Right lung (tissue), 10 donors: ENCODE measurements at places on chromosomes 3 and 15. TPM values are rescaled to one million over a fixed set of nuclear protein-coding genes. Genes with fewer than 3 reads are reported as not detected.

EPHA6 gene
- 0.34 TPM for polyA plus RNA-seq

DNA sequence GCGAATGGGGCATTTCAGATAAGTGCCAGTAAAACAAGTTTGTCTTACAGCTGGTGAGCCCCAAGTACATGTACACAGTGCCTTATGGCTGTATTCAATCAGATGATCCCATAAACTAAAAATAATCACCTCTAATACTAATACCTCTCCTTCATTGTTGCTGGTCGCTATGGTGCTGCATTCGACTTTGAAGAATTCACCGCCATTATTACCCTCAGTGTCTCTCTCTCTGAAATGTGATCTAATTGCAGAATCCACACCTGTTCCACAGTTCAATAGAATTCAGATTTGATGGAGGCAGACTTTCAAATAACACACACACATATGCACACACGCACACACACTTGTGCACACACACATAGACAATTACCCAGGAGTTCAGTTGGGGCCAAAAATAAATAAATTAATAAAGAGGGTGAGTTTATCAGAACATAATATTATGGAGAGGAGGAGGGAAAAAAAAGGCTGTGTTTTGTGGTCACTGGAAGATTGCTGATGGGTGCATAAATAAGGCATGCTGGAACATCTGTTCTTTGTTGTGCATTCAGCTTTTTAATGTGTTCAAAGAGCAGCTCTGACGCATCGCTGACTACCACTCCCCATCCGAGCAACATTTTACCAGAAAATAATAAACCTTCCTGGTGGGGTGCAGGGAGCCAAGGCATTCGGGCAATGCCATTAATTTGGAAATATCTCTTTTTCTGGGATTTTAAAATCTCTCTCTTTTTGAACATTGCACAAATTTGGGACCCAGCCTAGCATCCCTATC lies 235.7 kb downstream of the SATB1 start:
- DNase-seq: no peak

DNA sequence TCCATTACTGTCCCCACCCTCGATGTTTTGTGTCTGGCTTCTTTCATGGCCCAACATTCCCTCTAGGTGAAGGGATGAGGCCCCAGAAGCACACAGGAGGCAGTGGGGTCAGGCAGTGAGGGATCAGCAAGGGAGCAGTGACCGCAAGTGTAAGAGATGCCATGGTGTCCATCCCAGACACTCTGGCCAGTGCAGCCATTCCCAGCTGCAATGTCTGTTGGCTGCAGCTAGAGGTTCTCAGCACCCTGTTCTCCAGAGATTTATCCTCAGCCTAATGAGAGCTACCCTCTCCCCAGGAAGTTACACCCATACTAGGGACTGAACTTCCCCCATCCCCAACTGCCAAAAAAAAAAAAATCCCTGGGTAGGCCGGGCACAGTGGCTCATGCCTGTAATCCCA lies 40.2 kb downstream of the TRANK1 start:
- no peak for DNase-seq

DNA sequence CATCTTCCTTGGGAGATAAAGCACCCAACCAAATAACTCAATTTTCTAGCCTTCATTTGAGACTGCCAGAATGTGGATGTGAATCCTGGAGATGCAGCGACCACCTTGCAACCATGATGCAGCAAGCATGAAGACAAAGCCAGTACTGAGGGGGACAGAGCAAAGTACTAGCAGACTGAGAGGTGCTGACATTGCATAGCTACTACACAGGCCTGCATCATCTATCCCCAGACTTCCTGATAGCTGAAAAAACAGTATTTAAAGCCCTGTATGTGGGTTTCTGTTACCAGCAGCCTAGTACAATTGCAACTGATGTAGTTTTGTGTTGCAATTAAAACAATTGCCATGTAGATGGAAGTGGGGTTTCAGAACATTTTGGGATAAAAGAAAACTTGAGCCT lies 146.3 kb upstream of the VEPH1 start:
- DNase-seq: no peak

- DNase-seq: no peak
Measured at GRCh38 chr15:58423831-58424608, 7.8 kb upstream of the LIPC start.

DNA sequence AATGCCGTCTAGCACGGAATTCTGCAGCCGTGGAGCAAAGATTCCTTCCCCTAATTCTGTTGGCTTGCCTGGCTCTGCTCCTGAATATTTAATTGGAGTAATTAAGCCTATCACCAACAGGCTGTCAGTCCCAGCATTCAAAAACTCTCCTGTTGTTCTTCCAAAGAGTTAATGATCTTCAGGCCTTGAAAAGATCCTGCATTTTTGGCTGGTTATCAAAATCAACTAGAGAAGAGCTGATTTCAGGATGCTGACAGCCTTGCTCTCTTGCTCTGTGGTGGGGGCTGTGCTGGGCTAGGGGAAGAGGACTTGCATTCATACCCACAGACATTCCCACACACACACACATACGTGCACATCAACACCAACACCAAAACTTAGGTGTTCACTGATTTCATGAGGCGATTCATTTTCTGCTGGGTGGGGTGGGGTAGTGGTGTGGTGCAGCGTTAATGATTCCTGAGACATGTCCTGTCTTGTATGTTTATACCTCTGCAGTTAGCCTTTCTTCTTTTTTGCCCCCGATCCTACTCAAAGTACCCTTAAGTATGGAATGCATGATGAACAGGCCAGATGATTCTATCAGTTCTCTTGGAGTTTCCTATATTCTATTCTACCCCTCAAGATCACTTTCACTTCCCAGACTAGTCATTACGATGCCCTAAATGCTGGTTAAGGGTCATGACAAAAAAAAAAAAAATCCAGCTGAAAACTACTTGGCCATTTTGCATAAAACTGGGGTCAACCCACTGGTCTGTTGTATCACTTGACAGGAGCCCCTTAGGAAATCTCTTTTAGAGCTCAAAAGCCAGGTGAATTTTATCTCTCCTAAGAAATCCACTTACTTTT lies 42.3 kb downstream of the CPN2 start:
- DNase-seq: no peak
